Activated CD8-positive, alpha-beta T cell treated with anti-CD3 and anti-CD28 coated beads for 36 hours (primary cell): ENCODE measurements at places on chromosomes 3 and 15. TPM values are rescaled to one million over a fixed set of nuclear protein-coding genes. Genes with fewer than 3 reads are reported as not detected.
A peak's percentile ranks its signal among the peaks of the same experiment; 100 is the strongest.

The SLC22A13 gene
- 0.31 TPM for total RNA-seq

DNA sequence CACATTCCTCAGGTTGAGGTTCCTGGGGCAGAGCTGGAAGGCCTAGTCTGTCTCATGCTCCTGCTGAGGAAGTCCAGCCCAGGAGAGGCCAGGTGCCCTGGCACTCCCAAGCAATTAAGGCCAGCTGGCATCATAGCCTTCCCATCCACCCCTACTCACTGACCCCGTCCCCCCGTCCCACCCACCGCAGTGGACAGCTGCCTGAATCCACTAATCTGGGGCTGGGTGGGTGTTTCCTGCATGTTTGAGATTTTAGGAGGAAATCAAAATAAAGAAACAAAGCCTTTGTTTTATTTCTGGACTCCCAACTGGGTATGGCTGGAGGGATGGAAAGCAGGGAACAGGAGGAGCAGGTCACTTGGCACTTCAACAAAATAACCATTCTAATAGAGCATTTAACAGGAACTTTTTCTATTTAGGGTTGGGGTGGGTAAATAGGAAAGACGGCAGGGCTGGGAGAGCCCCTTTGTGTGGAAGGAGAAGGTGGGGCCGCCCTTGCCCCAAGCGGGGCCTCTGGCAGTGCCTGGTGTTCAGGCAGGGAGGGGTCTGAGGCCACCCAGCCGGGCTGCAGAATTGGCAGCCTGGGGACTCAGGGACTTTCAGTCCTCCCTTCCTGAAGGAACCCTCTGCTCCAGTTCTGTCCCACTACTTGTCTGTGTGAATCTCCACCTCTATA lies 8.5 kb downstream of the MRAS start:
- H3K4me3 ChIP-seq = no peak overlapping the region

The ZNF501 gene
- 2.7 TPM for total RNA-seq

DNA sequence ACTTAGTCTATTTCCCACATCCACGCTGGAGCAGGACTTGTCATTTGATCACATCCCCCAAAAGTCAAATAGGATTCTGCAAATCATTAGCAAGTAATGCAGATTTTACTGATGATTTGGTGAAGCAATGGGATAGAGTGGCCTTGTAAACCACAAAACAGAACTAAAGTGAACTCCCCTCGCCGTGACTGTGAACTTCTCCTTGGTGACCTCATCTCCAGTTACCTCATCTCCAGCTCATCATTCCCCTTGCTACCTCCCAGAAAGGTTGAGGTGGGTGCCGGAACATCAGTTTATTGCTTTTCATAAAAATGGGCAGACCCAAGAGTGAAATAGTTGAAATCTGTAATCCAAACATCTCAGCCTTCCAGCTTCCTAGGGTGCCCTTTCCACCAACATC lies 36.7 kb upstream of the ADPGK start:
- no peak for DNase-seq
- H3K36me3 ChIP-seq = no peaks in the 10 kb centered on the region
- peaks cover 9% of the 10 kb centered on the region for H3K27me3 ChIP-seq
- no peak overlapping the region for H3K4me3 ChIP-seq
- no peak overlapping the region for H3K27ac ChIP-seq

- H3K27ac ChIP-seq = peak overlapping the region; percentile 55
- H3K27me3 ChIP-seq = no peaks in the 10 kb centered on the region
- DNase-seq = no peak
- H3K4me1 ChIP-seq = peaks cover 13% of the 10 kb centered on the region
- peaks cover 23% of the 10 kb centered on the region for H3K36me3 ChIP-seq
Measured at GRCh38 chr15:88472225-88472624, 4.7 kb downstream of the MRPS11 start.

GRCh38 chr15:83886321-83886720 lies 232.4 kb downstream of the ADAMTSL3 start:
- H3K36me3 ChIP-seq = no peaks in the 10 kb centered on the region
- no peak overlapping the region for H3K4me3 ChIP-seq
- no peaks in the 10 kb centered on the region for H3K4me1 ChIP-seq
- no peak for DNase-seq
- peaks cover 3% of the 10 kb centered on the region for H3K27me3 ChIP-seq

DNA sequence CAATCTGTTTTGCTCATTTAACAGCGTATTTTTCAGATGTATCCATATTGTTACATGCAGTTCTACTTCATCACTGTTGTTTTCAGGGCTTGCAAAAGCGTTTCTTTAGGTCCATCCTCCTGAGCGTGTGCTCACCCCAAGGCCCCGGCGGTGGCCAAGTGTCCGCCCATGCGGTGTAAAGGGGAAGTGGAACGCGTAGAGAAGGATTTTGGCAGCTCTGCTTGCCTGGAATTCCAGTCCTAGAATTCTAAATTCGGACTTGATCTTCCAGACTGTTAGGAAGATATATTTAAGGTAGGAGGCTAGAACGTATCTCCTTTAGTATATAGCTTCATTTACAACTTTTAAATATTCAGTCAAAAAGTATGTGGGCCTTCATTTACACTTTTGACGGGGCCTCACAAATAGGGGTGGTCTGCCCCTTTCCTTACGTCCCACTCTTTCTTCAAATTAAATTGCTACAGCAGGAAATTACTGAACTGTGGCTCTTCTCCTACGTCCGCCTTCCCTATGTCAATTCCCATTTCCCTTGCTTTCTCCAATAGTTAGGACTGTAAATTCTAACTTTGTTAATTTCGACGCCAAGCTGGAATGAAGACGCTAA lies 609 bp upstream of the TBC1D23 start:
- H3K27me3 ChIP-seq = no peaks in the 10 kb centered on the region
- peak overlapping the region; percentile 93 for H3K27ac ChIP-seq
- H3K36me3 ChIP-seq = no peaks in the 10 kb centered on the region
- H3K4me1 ChIP-seq = peaks cover 53% of the 10 kb centered on the region

- H3K27me3 ChIP-seq = no peaks in the 10 kb centered on the region
- H3K27ac ChIP-seq = no peak overlapping the region
- DNase-seq = no peak
- H3K4me1 ChIP-seq = peaks cover 58% of the 10 kb centered on the region
Measured at GRCh38 chr15:98698792-98699191, 50.5 kb downstream of the IGF1R start.

- H3K4me1 ChIP-seq = no peaks in the 10 kb centered on the region
- no peak for DNase-seq
- no peaks in the 10 kb centered on the region for H3K36me3 ChIP-seq
- H3K27ac ChIP-seq = no peak overlapping the region
- H3K4me3 ChIP-seq = no peak overlapping the region
Measured at GRCh38 chr3:47227678-47228077, 54.9 kb downstream of the KIF9 start.

The COPS2 gene
- total RNA-seq = 85.8 TPM
